Stimulated activated CD4-positive, alpha-beta T cell treated with anti-CD3 and anti-CD28 coated beads, TNF-alpha, amount 100 ng/mL, for 1 hour (primary cell): ENCODE measurements at places on chromosomes 2 and 18.

- no peak for DNase-seq
Observed at GRCh38 chr2:216758256-216759155, 63.2 kb upstream of the IGFBP5 start.

DNA sequence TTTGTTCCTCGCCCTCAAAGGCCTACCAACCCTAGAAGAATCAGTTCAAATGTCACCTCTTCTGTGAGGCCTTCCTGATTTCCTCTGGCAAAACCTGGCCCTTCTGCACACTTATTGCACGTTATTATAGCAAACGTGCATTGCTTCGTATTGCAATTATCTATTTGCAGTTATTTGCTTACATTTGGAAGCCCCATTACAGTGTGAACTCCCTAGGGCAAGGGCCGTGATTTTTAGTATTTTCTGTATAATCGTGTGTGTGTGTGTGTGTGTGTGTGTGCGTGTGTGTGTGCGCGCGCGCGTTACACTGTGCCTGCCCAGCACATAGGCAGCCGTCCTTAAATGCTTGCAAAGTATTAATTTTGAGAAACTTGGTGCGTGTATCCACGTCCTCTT, 460 bp upstream of the SEMA4F start:
- DNase-seq = no peak

DNA sequence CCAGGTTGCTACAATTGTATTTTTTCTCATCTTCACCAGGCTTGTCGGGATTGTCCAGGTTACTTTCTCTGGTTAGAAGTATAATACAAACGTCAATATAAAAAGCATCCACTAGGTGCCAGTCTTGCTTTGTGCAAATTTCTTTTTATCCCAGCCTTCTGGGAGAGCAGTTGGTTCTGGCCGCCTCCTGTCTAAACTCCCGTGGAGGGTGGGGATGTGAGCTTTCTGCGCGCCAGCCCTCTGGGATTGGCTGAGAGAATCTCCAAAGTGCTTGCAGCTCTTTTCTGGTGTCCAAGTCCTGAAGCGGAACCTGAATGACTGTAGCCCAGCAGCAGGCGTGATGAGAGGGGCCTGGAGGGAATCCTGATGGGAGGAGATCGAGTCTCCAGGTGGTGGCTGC, 22.4 kb upstream of the TOGARAM2 start:
- no peak for DNase-seq

- no peak for DNase-seq
Observed at GRCh38 chr2:197575987-197576386, 60.1 kb downstream of the MOB4 start.

GRCh38 chr2:145558617-145559350, 1038.9 kb upstream of the ZEB2 start:
- DNase-seq = no peak

- no peak for DNase-seq
Observed at GRCh38 chr2:48605482-48606175, 12.0 kb upstream of the GTF2A1L start.

- DNase-seq = no peak
Observed at GRCh38 chr2:196415384-196415783, 224.1 kb upstream of the CCDC150 start.

DNA sequence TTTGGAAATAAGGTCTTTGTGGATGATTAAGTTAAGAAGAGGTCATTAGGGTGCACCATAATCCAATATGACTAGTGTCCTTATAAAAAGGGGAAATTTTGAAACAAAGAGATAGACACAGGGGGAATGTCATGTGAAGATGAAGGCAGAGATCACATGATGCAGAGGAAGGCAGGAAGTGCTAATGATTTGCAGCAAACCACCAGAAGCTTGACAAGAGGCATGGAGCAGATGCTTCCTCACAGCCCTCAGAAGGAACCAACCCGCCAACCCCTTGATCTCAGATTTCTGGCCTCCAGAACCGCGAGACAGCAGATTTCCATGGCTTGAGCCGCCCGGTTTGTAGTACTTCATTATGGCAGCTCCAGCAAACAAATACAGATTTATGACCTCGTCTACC, 17.4 kb upstream of the SMARCAL1 start:
- no peak for DNase-seq

DNA sequence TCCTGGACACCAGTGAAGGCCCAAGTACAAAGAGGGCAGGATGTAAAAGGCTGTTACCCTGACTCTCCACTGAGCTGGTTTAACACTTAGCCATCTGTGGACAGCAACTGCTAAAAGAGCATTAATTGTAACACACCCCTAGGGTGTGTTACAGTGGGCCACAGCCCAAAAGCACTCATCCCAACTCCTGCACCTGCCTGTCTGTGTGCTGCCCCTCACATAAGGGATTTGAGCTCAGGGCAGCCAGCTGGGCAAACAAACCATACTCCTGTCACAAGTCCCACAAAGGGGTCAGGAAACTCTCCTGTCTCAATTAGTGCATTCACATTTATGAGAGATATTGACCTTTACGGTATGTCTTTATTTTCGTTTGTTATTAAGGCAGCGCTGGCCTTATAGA, 833.1 kb upstream of the NXPH2 start:
- DNase-seq = no peak

DNA sequence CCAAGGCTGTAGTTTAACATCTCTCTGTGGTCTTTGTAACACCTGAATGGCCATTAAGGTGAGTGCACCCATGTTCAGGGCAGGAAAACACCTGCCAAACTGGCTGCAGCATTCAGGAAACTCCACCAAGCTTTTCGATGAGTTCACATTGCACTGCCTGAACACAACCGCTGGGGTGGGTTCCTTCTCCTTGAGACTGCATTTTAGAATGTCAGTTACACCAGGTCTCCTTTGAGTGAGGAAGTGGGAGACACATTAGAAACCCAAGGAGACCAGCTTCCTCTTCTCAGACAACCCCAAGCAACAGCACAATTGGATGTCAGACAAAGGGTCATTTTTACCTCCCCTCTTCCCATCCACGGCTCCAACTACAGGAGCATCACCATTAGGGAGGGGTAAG, 35.2 kb downstream of the CYRIA start:
- DNase-seq = no peak

- no peak for DNase-seq
Observed at GRCh38 chr2:3584608-3585260, 9.7 kb downstream of the RPS7 start.

GRCh38 chr2:64230540-64230939, 86.3 kb upstream of the PELI1 start:
- DNase-seq = no peak

GRCh38 chr2:168231609-168232241, 15.7 kb downstream of the STK39 start:
- DNase-seq = no peak

DNA sequence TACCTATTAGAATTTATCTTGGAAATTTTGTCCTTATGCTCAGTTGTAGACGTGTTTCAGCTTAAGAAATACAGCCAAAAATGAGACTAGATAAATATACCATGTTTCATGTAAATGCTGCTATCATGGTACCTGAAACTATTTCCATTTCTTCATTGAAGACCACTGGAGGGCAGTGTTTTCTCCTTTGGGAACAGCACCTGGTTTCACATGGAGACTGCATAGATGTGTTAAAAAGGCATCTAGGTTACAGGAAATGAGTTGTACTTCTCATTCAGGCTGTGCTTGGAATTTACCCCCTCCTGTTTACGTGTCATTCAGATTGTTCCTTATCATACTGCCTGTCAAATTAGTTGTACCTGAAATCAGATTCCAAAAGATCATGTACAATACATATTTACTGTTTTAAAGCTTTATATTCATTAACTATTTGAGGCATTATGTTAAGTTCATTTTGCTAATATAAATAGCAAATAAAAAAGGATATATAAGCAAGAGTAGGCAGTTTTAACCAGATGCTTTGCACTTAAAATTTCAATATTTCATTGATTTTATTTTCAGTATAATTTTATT, 57.3 kb upstream of the PSMD14 start:
- DNase-seq = no peak

GRCh38 chr2:55668956-55669355, 24.7 kb downstream of the PNPT1 start:
- no peak for DNase-seq

- DNase-seq = no peak
Observed at GRCh38 chr2:88187038-88187676, 17.0 kb downstream of the THNSL2 start.

GRCh38 chr2:129759472-129760010, 219.9 kb upstream of the RAB6C start:
- no peak for DNase-seq

- DNase-seq = no peak
Observed at GRCh38 chr2:44245083-44245861, 30.0 kb upstream of the SLC3A1 start.

DNA sequence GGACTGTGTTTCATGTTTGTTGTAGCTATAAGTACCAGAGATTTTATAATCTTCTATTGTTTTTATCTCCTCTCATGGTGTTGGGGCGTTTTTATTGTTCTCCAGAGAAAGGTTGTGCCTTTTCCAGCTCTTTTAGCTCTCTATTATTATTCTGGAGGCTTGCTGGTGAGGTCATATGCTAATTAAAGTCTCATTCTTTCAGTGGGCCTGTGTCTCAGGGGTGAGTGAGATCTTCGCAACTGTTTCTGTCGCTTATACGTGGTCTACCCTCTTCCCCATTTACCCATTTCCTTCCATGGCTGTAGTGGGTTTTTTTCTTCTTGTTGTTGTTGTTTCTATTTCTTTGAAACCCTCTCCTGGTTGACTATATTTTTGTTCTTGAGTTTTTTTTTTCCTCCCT, 584.9 kb downstream of the TMEM182 start:
- DNase-seq = no peak

GRCh38 chr2:946073-946948, 4.3 kb upstream of the SNTG2 start:
- no peak for DNase-seq

- DNase-seq = no peak
Observed at GRCh38 chr2:17821535-17822444, 5.5 kb downstream of the MSGN1 start.

GRCh38 chr2:39266916-39267434, 23.2 kb upstream of the CDKL4 start:
- DNase-seq = no peak

- no peak for DNase-seq
Observed at GRCh38 chr2:205722283-205722918, 40.1 kb downstream of the NRP2 start.

DNA sequence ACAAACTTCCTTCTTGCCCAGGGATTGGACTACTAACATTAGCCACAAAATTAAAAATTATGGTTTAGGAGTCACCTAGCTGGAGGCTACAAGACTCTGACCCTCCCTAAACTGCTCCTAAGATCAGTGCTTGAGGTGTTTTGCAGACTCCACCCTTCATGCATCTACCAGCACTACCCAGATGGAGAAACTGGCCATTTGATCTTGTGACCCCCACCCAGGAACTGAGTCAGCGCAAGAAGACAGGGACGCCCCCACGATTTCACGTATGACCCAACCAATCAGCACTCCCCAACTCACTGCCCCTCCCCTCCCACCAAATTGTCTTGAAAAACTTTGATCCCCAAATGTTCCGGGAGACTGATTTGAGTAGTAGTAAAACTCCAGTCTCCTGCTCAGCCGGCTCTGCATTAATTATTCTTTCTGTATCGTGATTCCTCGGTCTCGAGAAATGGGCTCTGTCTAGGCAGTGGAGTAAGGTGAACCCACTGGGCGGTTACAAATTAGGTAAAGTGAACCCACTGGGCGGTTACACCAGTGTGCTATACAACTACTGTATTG, 40.1 kb upstream of the CCDC88A start:
- no peak for DNase-seq

DNA sequence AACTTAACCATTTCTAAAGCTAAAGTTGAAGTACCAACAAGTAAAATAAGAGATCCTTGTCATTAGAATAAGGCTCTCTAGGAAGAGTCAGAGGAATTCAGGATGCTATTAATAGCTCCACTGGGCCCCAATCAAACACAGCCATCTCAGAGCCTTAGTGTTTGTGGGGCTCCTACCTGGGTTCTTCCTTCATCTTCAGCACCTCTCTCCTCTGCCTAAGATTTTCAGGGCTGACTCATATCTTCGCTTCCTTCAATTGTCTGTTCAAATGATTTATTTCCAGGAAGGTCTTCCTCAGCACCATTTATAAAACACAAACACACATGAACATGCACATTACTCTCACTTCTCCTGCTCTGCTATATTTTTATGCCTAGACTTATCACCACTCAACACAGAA, 119.5 kb downstream of the COL6A3 start:
- DNase-seq = no peak

GRCh38 chr2:38685116-38685735, 19.3 kb downstream of the GALM start:
- DNase-seq = no peak

- DNase-seq = no peak
Observed at GRCh38 chr2:241313543-241314095, 1.9 kb downstream of the HDLBP start.

DNA sequence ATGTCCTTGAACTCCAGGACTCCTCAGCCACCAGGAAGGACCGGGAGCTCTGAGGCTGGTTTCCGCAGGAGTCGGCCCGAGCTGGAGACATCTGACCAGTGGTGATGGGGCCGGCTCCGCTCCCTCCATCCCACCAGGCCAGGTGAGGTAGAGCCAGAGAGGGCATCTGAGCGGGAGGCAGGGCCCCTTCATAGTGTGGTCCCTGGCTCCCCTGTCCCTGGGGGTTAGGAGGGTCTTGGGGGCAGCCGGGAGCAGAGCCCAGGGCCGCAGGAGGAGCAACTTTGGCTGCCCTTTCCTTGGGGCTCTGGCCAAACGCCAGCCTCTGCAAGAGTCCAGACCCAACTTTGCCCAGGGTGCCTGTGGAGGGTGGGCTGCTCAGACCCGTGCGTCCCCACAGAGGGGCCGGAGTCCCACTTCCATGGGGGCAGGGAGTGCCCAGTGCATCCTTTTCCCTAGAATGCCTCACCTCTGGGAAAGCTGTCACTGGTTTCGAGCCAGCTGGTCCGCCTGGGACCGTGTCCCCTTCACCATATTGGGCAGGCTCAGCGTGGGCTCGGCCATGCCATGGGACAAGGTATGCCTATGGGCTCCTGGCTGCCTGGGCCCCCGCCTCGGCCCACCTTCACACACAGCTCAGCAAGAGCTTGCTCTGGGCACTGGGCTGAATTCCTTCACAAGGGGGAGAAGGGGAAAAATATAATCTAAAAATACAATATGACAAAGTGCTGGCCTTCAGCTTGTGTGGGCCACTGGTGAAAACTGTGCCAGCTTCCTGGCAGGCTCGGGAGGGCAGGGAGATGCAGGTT, 148.6 kb downstream of the TWIST2 start:
- no peak for DNase-seq

- DNase-seq = no peak
Observed at GRCh38 chr2:183035954-183036669, 2.1 kb downstream of the NCKAP1 start.

DNA sequence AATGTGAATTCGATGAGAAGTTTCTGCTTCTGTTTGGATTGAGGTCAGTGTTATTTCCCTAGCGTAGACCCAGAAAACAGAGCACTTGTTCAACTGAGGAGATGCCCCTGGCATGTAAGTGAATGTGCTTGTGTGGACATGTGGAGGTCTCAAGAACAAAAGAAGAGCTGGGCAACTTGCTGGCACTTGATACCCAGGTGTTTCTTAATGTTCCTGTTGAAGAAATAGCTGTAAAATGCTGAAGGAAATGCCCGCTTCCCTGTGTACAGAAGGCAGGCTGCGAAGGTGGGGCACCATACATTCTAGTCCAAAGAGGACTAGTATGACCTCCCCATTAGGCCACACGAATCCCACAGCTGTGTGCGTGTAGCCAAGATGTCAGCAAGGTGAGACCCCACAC, 9.8 kb upstream of the LBH start:
- no peak for DNase-seq
